ENCODE measurements at places on chromosomes 3 and 15.

GRCh38 chr3:101619734-101620133 is 45.8 kb downstream of the PCNP start:
- no peak for DNase-seq

DNA sequence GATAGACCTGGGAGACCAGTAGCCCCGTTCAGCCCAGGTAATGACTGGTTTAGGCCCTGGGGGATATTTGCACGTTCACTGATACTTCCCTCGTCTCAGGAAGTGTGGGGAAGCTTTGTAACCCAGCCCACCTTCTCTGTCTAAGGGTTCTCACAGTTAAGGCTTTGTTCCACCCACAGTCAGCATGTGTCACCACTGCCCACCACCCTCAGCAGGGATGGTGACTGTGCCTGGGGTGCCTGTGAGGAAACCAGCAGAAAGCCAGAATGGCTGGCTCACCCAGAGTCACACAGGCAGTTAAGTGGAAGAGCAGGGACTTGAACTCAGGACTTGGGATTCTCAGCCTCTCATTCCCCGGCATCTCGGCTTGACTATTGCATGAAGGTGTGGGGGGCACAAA is 5.2 kb downstream of the KBTBD13 start:
- no peak for DNase-seq

DNA sequence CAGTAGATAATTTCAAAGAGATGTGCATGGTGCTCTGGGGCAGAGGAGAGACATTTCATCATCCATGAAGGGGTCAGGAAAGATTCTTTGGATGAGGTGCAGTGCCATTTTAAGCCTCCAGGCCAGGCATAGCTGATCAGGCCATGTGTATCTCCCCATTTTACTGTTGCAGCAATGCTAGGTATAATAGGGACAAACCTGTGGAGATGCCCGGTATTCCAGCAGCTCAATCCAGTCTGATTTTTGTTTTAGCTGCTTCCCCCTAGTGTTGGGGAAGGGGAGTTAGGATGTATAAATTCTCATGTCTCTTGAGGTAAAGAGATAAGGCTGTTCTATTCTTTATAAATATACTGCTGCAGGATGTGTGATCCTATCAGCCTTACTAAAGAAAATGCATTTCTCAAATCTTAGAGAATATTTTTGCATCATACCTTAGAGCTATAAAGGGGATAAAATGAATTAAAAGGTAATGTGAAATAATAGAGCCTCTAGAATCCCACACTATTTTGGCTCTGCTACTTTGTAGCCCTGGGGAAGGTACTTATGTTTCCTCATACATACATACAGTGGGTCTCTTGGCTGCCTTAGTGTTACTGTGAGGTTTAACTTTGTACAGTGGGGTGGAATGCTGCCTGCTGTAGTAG is 5.2 kb downstream of the CDV3 start:
- DNase-seq: peak; percentile 70

- no peak for DNase-seq
Measured at GRCh38 chr15:71187526-71187925, 72.3 kb downstream of the THSD4 start.

DNA sequence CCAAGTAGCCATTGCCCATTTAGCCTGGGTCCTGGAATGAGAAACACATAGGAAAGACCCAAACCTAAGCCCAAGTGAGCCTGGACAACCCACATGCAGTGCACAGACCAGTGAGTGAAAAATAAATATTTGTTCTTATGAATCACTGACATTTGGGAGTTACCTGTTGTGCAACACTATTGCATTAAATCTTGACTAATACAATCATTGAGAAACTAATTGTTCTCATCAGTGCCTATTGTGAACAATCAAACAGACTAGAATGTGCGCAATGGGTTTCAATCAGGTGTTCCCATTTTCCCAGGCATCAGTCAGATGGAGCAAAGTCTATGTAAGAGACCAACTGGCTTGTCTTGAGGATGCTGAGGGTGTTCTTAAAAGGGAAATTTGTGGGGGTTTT is 54.7 kb upstream of the CNOT10 start:
- peak; percentile 8 for DNase-seq

DNA sequence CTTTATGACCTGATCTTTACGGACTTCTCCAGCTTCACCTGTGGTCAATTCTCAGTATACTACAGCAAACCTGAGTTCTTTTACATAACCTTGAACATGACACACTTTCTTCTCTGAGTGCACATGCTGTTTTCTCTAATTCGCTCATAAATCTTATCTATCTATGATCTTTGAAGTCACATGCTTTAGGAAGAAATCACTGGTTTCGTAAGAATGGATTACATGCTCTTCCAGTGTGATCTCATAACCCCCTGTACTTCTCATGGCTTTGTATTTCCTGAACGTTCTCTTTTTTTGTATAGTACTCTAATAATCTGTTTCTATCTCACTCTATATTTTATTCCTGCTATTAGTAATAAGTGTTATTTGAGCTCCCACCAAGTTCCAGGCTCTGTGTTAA is 1165.2 kb downstream of the TBL1XR1 start:
- no peak for DNase-seq

- peak; percentile 51 for DNase-seq
Measured at GRCh38 chr3:45677033-45677446, 12.2 kb upstream of the SACM1L start.
